ENCODE measurements at places on chromosomes 3 and 15.
A peak's percentile ranks its signal among the peaks of the same experiment; 100 is the strongest.

- no peak for DNase-seq
Measured at GRCh38 chr15:82847703-82848102, 38.3 kb downstream of the WHAMM start.

DNA sequence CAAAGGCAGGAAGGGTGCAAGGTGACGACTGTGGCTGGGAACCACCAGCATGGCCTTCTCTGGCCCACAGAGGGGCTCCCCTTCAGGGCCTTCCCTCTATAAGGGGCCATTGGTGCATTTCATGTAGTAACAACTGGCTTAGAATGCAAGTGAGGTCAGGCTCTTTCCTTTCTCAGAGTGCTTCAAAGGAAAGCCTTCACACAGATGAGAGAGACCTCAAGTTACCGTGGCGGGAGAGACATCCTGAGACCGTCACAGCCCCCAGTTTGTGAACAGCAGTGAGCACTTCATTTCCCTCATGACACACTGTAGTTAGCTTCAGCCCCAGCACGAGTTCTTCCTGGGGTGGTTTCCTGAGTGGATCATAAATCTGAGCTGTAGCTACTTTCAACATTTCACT is 96.6 kb upstream of the LIMD1 start:
- DNase-seq, result no peak

DNA sequence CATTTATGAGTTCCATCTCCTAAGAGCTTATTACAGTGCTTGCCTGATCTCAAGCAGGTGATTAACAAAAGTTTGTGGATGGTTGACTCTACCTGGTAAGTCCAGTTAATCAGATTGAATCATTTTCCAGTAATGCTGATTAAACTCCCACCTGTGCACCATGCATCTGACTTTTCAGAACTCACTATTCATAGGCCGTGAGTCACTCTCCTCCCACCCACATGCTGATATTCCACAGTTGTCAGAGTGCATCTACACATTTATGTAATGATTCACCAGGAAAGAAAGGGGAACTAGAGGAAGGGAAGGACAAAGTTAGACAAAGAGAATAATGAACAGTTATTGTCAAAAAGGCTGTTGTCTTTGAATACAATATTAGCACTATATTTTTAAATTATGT is 106.2 kb upstream of the UBE3A start:
- no peak for DNase-seq

- peak; percentile 31 for DNase-seq
Measured at GRCh38 chr15:80160570-80161156, 7.9 kb downstream of the FAH start.

DNA sequence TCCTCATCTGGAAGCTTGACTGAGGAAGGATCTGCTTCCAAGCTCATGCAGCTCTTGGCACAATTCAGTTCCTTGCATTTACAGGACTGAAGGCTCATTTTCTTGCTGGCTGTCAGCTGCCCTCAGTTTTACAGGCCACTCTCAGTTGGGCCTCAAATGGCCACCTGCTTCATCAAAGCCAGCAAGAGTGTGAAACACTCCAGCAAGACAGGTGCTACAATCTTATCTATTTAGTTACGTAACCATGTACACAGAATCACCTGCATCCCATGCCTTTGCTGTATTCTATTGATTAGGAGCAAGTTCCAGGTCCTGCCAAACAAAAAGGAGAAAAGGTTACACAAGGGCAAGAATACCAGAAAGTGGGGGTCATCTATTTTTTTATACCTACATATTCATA is 40.8 kb downstream of the RHCG start:
- no peak for DNase-seq

GRCh38 chr15:67719330-67719959 is 105.9 kb upstream of the SKOR1 start:
- no peak for DNase-seq

GRCh38 chr15:59223736-59224135 is 17.1 kb downstream of the LDHAL6B start:
- DNase-seq, result no peak

GRCh38 chr3:43882976-43883680 is 192.4 kb downstream of the ABHD5 start:
- no peak for DNase-seq

DNA sequence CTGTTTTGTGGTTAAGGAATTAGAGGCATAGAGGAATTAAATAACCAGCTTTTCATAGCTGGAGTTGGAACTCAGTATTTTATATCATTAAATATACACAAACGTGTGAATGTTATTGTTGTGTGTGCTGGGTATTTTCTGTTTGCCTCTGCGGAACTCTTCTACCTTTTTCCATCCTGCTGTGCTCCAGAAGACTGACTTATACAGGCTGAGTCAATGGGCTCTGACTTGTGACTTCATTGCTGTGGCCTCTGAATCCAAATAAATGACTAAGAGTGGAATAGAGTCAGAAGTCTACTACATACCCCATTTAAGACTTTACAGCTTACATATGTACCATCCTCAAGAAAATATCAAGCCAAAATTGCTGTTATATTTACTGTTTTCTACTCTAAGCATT is 17.6 kb downstream of the ARIH1 start:
- DNase-seq, result no peak

DNA sequence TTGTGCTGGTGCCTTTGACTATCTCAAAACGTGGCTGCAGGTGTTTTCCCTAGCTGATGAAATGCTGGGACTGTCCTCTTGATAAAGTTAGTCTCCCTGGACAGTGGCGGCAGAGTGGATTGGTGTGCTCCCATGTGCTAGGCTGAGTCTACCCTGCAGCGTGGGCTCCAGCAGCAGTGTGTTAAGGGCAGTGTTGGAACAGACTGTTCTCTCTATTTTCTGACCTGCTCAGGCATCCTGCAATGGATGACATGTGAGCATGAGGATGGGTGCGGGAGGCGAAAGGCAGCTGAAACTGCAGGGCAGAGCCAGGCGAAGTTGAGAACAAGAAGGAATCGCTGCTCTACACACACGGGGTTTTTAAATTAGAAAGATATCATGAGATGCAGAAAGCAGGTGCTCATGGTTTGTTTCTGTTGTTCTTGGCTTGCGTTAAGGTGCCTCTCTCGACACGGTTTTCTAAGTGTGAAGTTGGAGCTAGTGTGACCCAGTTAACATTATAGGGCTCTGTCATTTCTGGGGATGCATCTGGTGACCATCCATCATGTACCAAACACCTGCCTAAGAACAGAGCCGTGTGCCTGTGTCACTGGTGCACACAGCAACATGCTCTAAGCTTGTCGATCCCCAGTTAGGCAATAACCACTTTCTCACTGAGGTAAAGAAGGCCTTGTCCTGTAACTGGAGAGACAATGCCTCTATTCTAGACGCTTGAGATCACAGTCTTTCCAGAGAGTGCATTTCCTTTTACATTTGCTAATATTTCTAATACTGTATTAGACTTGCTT is 44.3 kb downstream of the SLCO3A1 start:
- DNase-seq, result no peak

- DNase-seq, result no peak
Measured at GRCh38 chr3:81920816-81921215, 159.4 kb upstream of the GBE1 start.

- no peak for DNase-seq
Measured at GRCh38 chr3:11164607-11165006, 10.3 kb downstream of the HRH1 start.

- DNase-seq, result no peak
Measured at GRCh38 chr3:182713111-182713510, 80.2 kb upstream of the ATP11B start.

DNA sequence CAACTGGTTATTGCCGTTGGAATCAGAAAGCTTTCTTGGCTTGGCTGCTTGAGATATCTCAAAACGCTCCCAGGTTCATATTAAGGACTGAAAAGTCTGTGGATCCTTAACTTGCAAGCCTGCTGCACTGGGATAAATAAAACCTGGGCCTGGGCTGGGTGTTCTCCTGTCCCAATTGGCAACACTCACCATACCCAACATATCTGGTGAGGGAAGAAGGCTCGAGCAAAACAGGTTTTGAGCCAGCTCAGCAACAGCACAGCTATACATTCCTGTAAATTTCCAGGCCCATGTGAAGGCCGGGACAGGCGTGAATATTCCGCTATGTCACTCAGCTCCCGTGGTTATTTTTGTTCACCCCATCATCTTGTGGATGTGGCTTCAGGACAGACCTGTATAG is 169.0 kb upstream of the BCL6 start:
- no peak for DNase-seq

- no peak for DNase-seq
Measured at GRCh38 chr3:116140100-116140689, 305.1 kb downstream of the LSAMP start.

GRCh38 chr3:128033102-128033501 is 19.1 kb upstream of the SEC61A1 start:
- no peak for DNase-seq

DNA sequence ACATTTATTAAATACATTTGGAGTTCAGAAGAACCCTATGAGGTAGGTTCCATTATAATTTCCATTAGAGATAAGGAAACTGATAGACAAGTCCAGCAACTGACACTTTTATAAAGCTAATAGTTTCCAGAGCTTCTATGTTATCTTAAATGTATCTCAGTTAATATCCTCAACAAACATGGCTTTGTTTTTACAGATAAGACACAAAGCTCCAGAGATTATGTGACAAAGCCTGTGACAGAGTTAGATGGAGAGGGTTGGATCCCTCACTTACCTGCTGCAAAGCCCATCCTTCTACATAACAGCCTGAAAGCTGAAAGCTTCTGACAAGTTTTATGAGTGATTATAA is 473 bp upstream of the COMMD2 start:
- no peak for DNase-seq

DNA sequence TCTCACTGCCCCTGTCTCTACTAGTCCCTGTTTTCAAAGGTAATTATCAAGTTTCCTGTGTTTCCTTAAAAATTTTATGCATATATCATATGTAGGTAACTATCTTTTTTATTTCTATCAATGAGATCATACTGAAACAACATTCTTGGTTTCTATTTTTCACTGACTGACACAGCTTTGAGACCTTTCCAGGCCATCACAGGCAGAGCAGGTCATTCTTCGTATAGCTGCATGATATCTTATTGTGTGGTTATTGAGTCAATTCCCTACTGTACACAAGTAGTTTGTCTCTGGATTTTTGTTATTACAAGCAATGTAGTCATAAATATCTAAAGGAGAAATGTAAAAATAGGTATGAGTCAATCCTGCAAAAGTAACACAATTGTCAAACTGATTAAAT is 169.6 kb downstream of the CFAP20DC start:
- no peak for DNase-seq

- DNase-seq, result no peak
Measured at GRCh38 chr3:129608087-129608935, 1.8 kb upstream of the PLXND1 start.

DNA sequence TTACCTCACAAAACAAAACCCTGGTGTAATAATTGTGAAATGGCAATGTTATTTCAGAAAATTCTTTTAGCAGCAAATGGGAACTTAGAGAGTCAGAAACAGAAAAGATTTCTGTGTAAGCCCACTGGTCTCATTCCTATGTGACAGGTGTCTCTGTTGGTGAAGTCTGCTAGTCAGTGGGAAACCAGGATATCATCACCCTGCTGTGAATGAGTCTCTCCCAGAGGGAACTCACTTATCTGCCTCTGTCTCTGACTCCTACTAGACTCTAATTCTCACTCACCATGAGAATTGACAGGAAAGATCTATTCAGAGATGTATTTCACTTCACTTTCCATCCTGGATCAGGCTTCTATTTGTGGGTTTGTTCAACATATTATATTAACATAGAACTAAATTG is 266.0 kb downstream of the EPHA3 start:
- DNase-seq, result no peak

DNA sequence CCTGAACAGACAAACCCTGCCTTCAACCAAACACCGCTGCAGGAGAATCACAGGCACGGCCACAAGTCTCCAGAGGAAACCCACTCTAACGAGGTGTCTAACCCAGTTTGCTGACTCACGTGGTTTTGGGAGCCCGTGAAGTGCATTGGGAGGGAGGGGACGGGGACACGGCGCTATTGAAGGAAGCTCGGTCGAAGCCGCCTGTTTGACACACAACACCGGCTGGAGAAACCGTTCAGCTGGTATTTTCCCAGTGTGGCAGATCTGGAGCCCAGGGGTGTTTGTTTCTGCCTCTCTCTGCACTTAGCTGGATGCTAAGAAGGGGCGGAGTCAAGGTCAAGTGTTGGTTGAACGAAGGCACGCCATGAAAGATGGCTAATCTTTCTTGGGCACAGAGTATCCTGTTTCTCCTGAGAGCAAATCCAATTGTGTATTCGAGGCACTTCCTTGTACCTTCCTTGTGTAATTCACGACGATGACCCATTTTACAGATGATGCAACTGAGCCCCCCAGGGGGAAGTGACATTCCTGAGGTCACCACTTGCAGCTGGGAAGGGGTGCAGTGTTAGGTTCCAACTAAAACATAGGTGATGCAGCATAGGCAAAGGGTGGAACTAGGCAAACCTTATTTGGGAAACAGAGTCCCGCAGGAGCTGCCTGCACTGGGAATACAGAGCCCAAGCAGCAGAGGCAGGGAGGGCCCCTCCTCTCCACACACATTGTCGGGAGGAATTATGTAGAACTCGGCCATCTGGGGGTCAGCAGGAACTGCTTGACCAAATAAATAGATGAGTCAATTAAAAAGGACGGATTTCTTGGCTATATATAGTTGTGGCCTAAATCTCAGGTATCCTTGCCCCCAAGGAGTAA is 22.5 kb downstream of the SLC6A6 start:
- no peak for DNase-seq

- no peak for DNase-seq
Measured at GRCh38 chr3:81734742-81735141, 26.7 kb downstream of the GBE1 start.

- DNase-seq, result no peak
Measured at GRCh38 chr3:5657106-5657505, 469.6 kb downstream of the EDEM1 start.

DNA sequence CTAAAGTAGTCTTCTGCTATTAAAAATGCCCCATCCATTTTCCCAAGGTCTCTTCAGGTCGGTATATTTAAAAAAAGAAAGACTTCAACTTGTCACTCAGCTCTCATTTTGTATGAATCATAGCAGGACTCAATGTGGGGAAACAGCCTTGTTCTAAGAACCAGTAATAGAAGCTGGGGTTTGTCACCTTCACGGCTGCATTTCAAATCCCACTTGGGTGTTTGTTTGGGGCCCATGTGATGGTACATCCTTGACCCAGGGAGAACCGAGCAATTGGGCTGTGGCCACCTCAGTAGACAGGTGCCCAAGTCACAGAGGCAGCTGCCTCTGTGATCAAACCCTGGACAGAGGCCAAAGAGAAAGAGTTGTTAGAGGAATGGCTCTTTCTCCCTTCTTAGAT is 70.3 kb upstream of the ARL8B start:
- no peak for DNase-seq

DNA sequence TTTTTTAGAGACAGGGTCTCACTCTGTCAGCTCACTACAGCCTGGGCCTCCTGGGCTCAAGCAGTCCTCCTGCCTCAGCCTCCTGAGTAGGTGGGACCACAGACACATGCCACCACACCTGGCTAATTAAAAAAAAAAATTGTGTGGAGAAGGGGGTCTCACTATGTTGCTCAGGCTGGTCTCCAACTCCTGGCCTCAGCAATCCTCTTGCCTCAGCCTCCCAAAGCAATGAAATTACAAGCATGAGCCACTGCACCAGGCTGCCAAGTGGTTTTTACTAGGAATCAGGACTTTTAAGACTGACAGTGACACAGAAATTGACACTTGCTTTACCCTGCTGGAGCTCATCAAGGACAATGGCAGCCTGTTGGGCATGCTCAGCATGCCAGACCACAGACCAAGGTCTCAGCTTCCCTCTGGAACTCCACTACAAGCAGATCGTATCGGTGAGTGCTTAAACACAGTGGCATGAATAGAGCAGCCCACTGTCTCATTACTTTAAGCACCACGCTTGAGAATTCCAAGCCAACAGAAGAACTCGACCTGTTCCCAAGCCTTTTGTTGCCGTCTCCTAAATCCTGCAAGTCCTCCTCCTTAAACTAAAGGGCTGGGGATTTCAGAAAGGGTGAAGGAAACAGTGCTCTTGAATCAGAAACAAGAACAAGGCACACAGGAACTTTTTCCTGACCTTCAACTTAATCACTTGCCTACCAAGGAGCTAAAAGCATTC is 41.4 kb downstream of the EOMES start:
- no peak for DNase-seq
